ENCODE measurements at places on chromosomes 1 and 21.

GRCh38 chr1:181087400-181087901 lies 1.0 kb upstream of the IER5 start:
- no peak for ATAC-seq

DNA sequence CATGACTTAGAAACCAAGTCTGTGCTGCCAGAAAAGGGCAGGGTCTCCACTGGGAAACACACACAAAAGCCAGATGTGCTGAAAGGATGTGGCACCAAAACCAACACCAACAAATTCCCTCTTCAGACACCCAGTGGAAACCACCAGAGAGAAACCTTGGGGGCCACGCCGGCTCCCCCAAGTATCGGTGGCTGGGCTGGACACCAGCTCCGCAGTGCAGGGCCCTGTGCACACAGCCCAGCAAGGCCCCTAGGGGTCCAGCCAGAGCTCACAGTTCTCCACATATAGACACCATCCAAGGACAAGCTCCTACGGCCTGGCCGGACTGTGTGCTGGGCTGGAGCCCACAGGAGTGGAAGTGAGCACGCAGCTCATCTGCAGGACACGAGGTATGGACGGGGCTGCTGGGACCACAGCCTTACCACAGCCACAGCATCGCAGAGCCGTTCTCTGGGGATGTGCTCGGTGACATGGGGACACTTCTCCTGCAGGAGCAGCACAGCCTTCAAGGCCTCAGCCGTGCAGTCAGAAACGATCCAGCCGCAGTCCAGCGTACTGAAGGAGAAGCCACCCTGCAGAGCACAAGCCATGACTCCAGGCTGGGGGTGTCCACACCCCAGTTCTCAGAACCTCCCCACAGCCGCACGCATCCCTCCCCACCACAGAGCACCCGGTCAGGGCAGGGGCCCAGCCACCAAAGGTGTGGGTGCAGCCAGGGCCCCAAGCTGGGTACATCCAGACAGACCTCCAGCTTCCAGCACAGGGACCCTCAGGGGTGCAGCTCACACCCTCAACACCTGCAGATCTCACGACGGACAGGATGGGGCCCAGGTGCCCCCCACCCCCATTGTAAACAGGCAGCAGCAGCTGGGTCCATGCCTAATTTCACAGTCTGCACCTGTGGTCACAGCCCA lies 21.3 kb downstream of the LSS start:
- no peak for ATAC-seq

GRCh38 chr1:228393268-228393701 lies 13.3 kb downstream of the TRIM11 start:
- ATAC-seq = no peak

GRCh38 chr21:42740405-42740909 lies 87.0 kb downstream of the PDE9A start:
- ATAC-seq = no peak

- no peak for ATAC-seq
Measured at GRCh38 chr1:3999941-4000735, 100.1 kb upstream of the C1orf174 start.

DNA sequence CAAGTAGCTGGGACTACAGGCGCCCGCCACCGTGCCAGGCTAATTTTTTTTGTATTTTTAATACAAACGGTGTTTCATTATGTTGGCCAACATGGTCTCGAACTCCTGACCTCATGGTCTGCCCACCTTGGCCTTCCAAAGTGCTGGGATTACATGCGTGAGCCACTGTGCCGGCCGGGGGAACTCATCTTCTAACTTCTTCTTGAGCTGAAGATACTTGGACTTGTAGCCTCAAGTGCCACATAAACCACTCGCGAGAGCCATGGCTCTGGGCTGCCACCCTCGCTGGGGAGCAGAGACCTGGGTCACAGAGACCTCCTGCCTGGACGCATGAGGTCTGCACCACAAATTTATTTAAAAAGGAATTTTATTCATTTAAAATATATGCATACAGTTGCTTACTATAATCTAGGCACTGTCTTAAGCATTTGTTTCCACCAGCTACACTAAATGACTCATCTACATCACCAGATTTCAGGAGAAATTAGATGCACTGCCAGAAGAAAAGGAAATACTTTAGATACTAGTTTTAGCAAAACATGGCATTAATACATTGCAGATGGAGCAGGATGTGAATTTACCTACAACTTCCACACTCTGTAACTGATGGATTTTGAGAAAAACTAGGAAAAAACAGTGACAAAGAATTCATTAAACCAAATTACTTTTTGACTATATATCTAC lies 29.9 kb upstream of the PUM1 start:
- ATAC-seq = no peak

GRCh38 chr1:48228156-48228555 lies 5.6 kb downstream of the SLC5A9 start:
- no peak for ATAC-seq

GRCh38 chr1:208013210-208013609 lies 102.3 kb upstream of the CD34 start:
- ATAC-seq = no peak

- ATAC-seq = no peak
Measured at GRCh38 chr1:212749821-212750535, 41.6 kb downstream of the NSL1 start.

DNA sequence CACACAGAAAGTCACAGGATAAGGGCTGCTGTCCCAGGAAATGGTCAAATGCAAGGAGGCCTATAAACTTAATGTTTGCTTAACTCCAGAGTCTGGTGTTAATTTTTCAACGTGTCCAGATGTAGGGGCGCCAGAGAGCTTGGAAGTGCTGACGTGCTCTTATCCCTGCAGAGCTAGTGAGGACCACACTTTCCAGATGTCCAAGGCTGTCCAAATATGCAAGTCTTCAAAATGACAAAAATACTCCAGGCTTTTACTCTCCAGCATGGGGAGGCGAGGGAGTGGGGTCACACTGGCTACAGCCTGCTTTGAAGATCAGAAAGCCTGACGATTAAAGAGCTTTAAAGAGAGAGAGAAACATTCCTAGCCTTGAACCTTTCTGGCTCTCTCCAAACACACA lies 57.6 kb downstream of the ABCA4 start:
- no peak for ATAC-seq

- ATAC-seq = no peak
Measured at GRCh38 chr1:93207211-93207610, 26.7 kb downstream of the CCDC18 start.

- ATAC-seq = no peak
Measured at GRCh38 chr21:22579741-22580140, 1581.5 kb downstream of the NCAM2 start.

GRCh38 chr1:55310505-55310971 lies 95.4 kb upstream of the USP24 start:
- no peak for ATAC-seq

DNA sequence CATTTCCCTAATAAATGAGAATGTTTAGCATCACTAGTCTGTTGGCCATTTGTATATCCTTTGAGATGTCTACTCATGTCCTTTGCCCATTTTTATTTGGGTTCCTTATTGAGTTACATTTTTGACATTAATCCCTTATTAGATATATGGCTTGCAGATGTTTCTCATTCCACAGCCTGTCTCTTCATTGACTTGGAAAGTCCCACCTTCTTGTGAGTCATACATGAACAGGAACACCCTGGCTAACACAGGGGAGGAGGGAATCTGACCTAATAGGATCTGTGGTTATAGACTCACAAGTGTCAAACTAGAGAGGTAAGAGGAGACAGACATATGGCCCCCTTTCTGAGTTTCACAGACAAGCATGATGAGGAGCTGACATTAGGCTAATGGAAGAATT lies 11.5 kb downstream of the ZP4 start:
- ATAC-seq = no peak

DNA sequence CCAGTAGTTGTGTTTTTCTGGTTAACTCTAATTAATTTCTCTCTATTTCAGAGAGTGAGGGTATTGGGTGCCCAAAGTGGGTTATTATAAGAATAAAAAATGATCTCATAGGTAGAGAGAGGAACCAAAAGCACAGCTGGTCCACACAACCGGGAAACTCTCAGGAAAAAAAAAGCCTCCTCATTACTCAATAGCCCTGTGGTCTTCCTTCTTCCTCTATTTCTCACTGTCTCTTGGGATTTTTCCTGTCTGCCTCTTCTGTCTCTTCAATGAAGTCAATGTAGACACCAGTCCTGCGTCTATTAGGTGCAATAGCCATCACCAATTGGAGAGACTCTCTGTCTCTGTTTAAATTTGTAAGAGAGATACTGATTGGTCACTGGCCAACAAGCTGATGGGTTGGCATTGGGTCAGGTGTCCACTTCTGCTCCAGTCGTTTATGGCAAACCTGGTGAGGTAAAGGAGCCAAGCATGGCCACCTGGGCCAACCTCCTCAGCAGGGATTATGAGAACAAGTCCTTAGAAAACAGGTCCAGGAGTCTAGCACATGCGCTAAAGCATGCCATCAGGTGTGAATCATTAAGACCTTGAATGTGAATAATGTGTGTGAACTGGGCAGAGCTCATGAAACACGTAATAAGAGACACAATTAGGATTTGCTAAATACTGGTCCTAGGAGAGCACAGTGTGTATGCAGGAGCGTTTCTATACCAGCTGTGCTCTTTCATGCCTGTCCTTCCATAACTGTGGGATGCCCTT lies 443.0 kb upstream of the RUNX1 start:
- ATAC-seq = no peak

GRCh38 chr1:177897281-177897997 lies 72.4 kb downstream of the SEC16B start:
- ATAC-seq = no peak

DNA sequence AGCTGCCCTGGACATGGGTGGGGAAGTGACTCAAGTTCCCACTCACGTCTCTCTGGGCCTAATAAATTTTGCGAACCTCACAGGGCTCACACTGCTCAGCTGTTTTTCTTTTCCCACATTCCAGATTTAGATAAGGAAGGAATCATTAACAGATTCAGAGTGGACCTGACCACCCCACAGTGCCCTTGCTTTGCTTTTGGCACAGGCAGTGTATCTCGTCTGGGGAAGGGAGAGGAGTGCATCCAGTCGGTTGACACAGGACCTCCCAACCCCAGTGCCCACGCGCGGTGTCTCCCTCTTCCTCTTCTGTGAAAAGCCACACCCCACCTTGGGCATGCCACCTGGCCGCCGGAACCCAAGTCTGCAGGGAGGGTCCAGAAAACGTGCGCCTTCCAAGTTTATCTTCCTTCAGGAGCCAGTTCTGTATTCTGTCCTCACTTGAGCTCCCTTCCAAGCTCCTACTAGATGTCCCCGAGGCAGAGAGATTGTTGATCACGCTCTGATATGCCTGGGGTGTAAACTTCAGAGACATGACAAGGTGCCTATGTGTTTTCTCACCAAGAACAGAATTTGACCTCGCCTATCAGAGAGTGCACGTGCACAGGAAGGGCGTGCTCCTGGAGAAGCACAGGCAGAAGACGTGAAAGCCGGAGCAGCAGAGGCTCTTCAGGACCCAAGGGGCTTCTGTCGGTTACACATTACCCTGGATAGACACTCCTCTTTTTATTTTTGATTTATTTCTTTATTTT lies 9.5 kb upstream of the SLC2A5 start:
- ATAC-seq = no peak

DNA sequence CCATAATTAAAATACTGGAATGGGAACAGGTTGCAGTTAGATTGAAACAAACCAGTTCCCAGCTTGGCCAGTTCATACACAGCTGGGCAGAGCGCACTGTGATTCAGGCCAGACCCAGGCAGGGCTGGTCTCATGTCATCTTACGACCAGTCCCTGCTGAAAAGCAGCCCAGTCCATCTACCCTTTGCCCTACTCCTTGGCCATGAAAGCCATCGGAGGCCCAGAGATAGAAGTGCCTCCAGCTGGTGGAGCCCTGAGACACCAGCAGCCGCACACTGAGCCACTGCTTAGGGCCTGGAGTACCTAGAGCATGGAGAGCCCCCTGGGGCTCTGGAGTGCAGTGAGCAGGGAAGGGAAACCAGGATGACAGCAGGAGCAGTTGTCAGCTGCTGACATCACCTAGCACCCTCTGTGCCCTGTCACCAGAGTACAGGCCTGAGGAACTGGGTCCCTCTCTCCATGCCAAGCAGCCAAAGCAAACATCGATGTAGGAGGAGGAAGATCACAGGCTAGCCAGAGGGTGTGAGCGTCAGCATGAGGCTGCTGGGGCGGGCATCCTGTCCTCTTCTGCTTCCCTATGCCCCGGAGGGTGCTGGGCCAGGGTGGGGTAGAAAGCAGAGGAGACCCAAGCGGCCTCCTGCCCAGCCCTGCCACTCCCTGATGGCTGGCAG lies 34.2 kb upstream of the TMEM125 start:
- no peak for ATAC-seq

DNA sequence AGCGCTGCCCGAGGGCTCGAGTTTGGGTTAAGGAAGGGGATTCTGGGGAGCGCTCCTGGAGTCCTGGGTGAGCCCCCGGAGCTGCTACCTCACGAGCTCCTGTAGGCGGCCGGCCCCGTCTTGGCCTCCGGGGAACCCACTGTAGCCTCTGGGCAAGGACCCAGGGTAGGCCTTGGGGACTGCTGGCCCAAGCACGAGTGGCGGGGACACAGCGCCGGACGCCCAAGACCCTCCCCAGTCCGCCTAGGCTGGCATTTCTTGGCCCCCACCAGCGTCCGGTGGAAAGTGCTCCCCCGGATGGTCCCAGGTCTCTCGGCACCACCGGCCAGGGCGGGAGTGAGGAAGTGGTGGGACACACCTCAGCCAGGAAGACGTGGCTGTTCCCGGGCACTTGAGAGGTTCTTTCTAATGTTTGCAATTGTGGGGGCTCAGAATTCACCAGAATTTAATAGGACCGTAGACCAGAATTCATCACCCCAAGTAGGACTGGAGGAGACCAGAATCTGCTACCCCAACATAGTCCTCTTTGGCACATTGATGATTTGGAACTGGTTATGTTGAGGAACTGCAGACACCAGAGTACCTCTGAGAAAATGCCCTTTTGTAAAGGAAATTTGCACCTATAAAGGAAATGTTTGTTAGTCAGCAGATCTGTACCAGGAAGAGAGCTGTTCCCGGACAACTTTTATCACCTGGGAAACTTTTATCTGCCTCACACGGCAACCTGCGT lies 622 bp upstream of the TMPRSS2 start:
- ATAC-seq = no peak

- ATAC-seq = no peak
Measured at GRCh38 chr1:35883635-35884101, 659 bp downstream of the AGO1 start.

GRCh38 chr1:18032172-18032859 lies 75.3 kb upstream of the IGSF21 start:
- ATAC-seq = no peak

DNA sequence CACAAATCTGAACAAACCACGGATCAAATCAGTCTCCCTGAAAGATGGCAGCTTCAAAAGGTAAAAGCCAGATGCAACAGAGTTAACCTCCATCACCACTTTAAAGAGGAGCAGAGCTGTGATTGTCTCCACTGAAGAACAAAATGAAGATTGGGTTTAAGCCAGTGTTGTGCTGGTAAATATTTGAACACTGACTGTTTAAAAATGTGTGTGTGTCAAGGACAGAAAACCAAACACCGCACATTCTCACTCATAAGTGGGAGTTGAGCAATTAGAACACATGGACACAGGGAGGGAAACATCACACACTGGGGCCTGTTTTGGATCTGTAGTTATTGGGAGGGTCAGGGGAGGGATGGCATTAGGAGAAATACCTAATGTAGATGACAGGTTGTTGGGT lies 83.9 kb downstream of the ST6GALNAC5 start:
- no peak for ATAC-seq

Data from activated CD4-positive, CD25-positive, alpha-beta regulatory T cell treated with anti-CD3 and anti-CD28 coated beads, Interleukin-2, amount 50 U/mL, for 24 hours (primary cell).